Caki2 (cell line): ENCODE measurements at places on chromosomes 3 and 15. TPM values are rescaled to one million over a fixed set of nuclear protein-coding genes. Genes with fewer than 3 reads are reported as not detected.

GRCh38 chr3:149670742-149671492 lies 13.1 kb upstream of the WWTR1 start:
- DNase-seq, result no peak

GRCh38 chr3:16148783-16149182 lies 25.7 kb upstream of the GALNT15 start:
- peak; percentile 75 for DNase-seq

GRCh38 chr15:93060336-93061248 lies 28.4 kb downstream of the RGMA start:
- no peak for DNase-seq

- DNase-seq, result no peak
Observed at GRCh38 chr3:65265942-65266590, 578.3 kb upstream of the ADAMTS9 start.

- peak; percentile 76 for DNase-seq
Observed at GRCh38 chr3:120145542-120146285, 51.5 kb upstream of the GSK3B start.

GRCh38 chr3:144502402-144502801 lies 530.8 kb downstream of the DIPK2A start:
- no peak for DNase-seq

GRCh38 chr3:69563981-69564380 lies 175.3 kb upstream of the MITF start:
- DNase-seq, result no peak

DNA sequence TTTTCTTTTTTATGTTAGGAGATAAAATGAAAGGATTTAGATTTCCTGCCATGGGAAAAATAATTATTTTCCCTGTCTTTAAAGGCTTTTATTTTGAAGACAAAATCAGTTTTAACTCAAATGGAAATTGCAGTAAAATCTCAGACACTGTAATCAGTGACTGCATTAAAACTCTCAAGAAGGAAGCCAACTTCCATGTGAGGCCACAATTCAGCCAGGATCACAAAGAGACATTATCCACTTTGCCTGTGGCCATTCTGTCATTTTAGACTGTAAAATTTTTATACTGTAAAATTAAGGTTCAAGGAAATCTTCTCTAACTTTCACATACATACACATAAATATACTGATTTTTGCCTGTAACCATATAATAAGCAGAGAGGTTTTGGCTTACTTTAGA lies 304.0 kb downstream of the TIGIT start:
- DNase-seq, result no peak

DNA sequence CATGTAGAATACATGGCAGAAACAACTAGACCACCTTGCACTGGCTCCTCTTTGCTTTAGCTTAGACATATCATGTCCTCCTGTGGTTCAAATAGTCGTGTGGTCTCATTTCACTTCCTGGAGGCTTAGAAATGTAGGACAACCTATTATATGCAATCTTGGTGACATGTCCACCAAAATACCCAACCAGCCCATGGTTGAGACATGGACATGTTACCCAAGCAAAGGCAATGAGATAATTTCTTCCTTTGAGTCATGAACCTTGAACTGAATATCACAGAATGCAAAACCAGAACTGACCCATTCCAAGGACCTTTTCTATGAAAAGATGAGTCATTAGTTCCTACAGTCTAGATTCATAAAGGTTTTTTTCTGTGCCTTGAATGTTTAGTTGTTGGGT lies 309.0 kb upstream of the MDFIC2 start:
- DNase-seq, result no peak

- peak; percentile 89 for DNase-seq
Observed at GRCh38 chr15:88467073-88467934, at the start of the genes MRPL46 and MRPS11. MRPL46 (minus strand) TSS chr15:88467388; CDS start chr15:88467377, 11 bp downstream. MRPS11 (plus strand) TSS chr15:88467708; CDS start chr15:88467718, 10 bp downstream.

- no peak for DNase-seq
Observed at GRCh38 chr3:55521064-55521737, 34.1 kb upstream of the WNT5A start.

DNA sequence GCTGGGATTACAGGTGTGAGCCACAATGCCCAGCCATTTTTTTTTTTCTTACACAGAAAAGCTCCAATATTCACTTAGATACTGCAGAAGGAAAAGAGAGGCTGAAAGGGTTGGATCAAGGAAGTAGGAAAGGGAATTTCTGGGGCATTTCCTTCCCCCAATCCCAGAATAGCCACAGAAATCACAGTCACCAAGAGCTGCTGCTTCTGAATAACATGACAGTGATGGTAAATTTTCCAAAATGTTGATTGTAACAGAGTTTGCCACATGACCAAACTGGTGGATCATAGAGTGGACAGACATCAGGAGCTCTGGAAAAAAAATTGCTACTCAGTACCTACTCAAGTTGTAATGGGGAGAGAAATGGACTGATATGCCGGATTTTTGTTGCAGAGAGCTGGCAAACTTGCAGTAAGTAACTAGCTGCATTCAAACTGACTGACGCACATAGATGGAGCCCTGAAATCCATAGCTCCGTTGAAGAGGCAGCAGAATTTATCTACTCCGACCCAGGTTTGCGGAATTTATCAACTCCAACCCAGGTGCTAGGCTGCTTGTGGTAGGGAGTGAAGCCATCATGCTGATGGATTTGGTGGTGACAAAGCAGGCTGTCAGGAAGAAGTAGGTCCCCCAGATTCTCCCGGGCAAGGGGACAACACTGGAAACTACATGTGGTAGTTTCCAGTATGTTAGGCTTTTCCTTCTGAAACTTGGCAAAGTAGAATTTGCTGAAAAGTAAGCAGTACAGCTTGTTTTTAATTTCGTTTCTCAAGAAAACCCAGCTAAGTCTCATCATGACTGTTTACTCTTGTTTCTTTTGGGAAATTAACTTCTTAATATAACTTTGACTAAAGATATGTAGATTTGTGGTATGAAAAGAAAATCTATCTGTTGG lies 10.5 kb upstream of the ADPGK start:
- no peak for DNase-seq

DNA sequence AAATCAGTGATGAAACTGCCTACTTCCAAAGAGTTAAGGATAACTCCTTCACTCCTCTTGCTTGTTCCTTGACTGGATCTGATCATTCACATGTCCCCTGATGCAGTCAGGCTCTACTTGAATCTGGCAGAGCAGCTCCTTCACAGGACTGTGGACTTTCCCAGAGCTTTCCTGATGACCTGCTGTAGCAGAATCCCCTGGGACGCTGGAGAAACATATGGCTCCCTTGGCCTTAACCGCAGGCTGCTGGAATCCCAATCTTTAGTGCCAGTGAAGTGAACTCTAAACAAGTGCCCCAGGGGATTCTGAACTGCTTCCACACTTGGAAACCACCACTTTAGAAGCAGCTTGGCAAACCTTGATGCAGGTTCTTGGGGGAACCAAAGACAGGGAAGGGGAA lies 217.8 kb downstream of the CHST2 start:
- DNase-seq, result no peak

GRCh38 chr3:170660139-170660538 lies 74.3 kb upstream of the SLC7A14 start:
- no peak for DNase-seq

DNA sequence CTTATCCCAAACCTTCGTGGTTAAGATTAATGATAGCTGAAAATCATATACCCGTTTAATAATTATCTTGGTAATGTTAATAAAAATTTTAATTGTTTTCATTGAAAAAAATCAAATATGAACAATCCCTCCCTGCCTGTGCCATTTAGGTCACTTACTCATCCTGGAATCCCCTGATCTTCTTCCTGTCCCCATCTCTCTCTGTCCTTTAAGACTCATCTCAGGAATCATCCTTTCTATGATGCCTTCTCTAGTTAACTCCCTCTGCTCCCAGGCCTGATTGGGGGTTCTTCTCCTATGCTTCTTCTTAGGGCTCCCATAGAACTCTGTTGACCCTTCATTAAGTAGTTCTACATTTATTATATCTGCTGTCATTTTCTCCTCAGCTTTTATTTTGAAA lies 91.6 kb downstream of the MBNL1 start:
- no peak for DNase-seq

DNA sequence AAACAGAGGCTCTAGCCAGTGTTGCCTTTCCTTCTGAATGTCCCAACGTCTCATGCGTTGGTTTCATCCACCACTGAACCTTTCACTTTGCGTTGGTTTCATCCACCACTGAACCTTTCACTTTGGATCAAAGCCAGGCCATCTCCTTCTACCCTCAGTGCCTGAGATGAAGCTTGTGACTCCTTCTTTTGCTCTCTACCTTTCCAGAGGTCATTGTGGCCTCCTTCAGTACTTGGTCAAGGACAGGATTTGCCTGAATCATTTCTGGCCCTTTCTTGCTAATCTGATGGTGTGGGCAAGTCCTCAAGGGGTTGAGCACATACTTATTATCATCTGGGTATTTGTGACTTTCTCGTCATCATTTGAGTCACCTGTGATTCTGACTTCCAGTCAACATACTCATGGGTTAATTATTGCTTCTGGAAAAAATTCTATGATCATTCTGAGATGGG lies 50.0 kb downstream of the SELENOT start:
- no peak for DNase-seq

DNA sequence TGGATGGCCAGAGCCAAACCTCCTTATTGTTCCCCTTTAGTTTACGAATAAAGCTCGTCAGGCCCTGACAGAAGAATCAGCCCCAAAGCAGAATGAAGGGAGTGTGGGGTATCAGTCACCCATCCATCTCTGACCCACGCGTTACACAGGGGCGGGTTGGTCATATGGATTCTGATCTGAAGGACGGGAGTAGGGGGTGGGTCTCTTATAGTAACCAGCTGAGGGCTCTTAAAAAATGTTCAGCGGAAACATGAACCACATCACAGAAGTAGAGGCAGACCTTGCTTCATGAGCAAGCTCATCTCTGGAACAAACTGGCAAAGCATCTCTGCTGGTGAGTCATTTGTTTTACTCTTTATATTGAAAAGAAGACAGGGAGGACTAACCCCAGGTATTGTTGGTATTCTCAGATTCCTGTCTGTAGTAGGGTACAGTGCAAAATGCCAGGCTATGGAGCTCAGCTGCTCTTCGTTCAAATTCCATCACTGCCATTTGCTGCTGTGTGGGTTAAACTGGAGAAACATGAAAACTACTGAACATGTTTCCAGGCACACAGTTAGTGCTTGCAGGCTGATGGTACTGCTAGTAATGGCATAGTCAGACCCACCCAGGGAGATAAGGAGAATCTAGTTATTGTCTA lies at the start of gene CXCR6:
TSS of gene CXCR6 (plus strand) at position 258 of the 640 bp plus-strand sequence. CDS start 3,018 bp downstream, outside the sequence.
- no peak for DNase-seq

- no peak for DNase-seq
Observed at GRCh38 chr3:138678086-138678485, 69.5 kb downstream of the FAIM start.

LSAMP gene
- not detected in 2 replicates for total RNA-seq

SEMA3G gene
- 0.17 TPM in 1 of 2 replicates, not detected in the other for total RNA-seq

ARGFX gene
- total RNA-seq, result not detected in 2 replicates

CFAP20DC gene
- total RNA-seq, result 8.3 and 17.8 TPM in 2 replicates

IRAK2 gene
- total RNA-seq, result 7.6 and 8.3 TPM in 2 replicates

NR1I2 gene
- not detected in 2 replicates for total RNA-seq

IQGAP1 gene
- 53.4 and 65.2 TPM in 2 replicates for total RNA-seq

PIGZ gene
- 0.10 and 12.7 TPM in 2 replicates for total RNA-seq

GNAT1 gene
- total RNA-seq, result not detected in 2 replicates

PLS1 gene
- total RNA-seq, result 25.0 and 36.6 TPM in 2 replicates

CYP1A2 gene
- not detected in 2 replicates for total RNA-seq
